Activated T-helper 2 cell treated with anti-CD3 and anti-CD28 coated beads, Interferon-gamma antibody, Interleukin-2, Interleukin-4, amounts not matched to agents 10 μg/mL and 5 μg/mL and 100 μg/mL, durations not matched to agents 14 hours and 24 hours and 36 hours (primary cell): ENCODE measurements at places on chromosomes 11 and 22. TPM values are rescaled to one million over a fixed set of nuclear protein-coding genes. Genes with fewer than 3 reads are reported as not detected.

The DERL3 gene
- 10.3 TPM in 2 replicates for total RNA-seq

The KDM4D gene
- total RNA-seq, result 0.48 and 0.84 TPM in 2 replicates

The C22orf42 gene
- total RNA-seq, result not detected in 2 replicates

The APOL1 gene
- 28.5 and 31.5 TPM in 2 replicates for total RNA-seq

The SAA1 gene
- not detected in 2 replicates for total RNA-seq

The OR5J2 gene
- total RNA-seq, result not detected in 2 replicates

The ARHGAP32 gene
- total RNA-seq, result 4.6 and 6.1 TPM in 2 replicates

The CDCA5 gene
- 82.0 and 86.8 TPM in 2 replicates for total RNA-seq

The C22orf23 gene
- total RNA-seq, result not detected in 2 replicates

The PDE2A gene
- 0.44 and 0.62 TPM in 2 replicates for total RNA-seq

- DNase-seq, result no peak
Observed at GRCh38 chr11:115428306-115428705, 75.9 kb downstream of the CADM1 start.

DNA sequence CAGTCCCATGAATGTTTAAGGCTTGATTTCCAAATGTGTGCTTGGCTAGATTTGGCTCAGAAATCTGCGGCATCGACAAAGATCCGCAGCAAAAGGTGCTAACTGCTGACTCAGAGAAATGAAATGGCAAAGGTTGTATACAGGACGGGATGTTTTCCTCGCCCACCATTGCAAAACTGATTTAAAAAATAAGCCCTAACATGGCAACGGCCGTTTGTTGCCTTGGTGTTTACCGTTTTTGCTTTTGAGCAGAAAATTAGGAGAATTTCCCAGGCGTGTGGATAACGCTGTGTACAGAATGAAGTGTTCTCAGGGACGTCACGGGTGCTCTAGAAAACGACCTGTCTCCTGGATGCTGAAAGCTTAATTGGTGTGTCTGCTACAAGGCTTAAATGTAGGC is 70.2 kb downstream of the ARHGAP8 start:
- no peak for DNase-seq

- no peak for DNase-seq
Observed at GRCh38 chr22:35099883-35100282, 33.9 kb downstream of the ISX start.

DNA sequence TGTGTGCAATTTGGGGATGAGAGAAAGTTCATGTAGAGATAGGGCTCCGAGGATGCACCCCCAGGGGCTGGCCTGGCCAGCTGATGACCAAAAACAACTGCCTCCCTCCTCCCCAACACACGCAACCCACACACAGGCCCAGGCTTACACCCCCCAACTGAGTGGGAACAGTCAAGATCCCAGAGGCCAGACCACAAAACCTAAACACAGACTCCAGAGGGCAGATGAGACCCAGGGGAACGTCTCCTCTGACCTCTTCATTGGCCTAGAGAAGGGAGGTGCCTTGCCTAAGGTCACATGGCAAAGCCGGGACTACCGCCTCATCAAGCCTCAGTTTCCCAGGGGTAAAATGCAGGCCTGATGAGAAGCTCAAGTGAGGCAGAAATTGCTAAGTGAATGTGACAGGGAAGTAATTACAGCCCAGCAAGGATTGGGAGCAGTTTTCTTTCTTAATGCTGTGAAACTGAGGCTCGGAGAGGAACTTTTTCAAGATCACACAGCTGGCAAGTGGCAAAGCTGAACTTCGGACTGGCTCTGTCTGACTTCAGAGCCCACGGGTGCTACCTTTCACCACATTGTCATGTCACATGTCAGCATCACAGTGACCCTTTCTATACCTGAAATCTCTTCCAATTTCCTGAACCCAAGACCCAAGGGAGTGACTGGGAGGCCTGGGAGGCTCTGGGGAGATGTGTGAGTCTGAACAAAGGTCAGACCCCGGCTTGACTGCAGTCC is 69.9 kb upstream of the WNT11 start:
- no peak for DNase-seq

- DNase-seq, result no peak
Observed at GRCh38 chr11:59842316-59842715, 3.0 kb downstream of the CBLIF start.

- DNase-seq, result no peak
Observed at GRCh38 chr22:21103633-21104032, 57.9 kb downstream of the LRRC74B start.

- no peak for DNase-seq
Observed at GRCh38 chr11:12218909-12219308, 108.5 kb downstream of the MICAL2 start.

- DNase-seq, result no peak
Observed at GRCh38 chr11:75896843-75897419, 81.9 kb downstream of the UVRAG start.

DNA sequence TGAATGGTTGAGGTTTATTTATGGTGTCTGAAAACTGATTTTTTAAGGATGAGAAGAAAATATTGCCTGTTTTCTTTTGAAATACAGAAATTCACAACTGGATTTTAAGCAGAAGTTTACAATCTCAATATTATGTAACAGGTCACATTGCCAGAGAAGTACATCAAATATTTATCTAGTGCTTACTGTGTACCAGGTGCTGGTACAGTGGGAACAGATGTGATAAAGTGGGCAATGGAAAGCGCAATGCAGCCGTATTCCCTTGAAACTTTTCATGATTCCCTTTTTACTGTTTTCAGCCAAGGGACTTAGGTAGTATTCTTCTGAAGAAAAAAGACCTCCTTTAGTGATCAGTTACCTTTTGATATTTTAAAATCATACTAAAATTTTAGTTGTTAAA is 49.6 kb downstream of the TTC17 start:
- no peak for DNase-seq

GRCh38 chr22:43996170-43996980 is 27.7 kb upstream of the PARVB start:
- DNase-seq, result peak; percentile 60

DNA sequence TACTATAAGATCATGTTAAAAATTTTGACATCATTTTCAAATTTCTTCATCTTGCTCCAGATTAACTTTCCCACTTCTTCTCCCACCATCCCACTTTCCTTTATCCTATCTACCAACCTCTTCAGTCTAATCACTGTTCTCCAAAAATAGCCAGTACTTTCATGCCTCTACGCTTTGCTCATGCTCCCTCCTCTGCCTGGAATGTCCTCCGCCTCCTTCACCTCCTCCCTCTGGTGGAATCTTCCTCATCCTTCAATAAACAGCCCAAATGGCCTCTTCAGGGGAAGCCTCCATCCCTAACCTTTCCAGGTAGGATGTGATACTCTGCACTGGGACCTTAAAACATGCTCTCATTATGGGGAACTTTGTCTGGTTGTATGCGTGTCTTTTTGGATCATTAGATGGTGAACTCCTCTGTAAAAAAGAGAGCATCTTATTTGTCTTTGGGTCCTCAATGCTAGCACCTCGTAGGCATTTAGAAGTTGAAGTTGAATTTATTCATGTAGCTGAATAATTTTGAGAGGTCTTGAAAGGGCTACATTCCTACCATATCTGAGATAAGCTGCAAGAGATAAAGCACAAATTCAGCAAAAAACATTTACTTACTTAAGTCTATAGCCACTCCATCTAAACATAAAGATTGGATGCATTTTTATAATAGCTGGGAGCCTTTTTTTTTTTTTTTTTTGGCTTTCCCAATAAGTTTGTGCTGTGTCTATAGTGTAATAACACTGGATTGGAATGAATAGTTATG is 8.0 kb upstream of the CSRP3 start:
- no peak for DNase-seq

- no peak for DNase-seq
Observed at GRCh38 chr11:117022526-117022925, 75.7 kb downstream of the SIK3 start.

DNA sequence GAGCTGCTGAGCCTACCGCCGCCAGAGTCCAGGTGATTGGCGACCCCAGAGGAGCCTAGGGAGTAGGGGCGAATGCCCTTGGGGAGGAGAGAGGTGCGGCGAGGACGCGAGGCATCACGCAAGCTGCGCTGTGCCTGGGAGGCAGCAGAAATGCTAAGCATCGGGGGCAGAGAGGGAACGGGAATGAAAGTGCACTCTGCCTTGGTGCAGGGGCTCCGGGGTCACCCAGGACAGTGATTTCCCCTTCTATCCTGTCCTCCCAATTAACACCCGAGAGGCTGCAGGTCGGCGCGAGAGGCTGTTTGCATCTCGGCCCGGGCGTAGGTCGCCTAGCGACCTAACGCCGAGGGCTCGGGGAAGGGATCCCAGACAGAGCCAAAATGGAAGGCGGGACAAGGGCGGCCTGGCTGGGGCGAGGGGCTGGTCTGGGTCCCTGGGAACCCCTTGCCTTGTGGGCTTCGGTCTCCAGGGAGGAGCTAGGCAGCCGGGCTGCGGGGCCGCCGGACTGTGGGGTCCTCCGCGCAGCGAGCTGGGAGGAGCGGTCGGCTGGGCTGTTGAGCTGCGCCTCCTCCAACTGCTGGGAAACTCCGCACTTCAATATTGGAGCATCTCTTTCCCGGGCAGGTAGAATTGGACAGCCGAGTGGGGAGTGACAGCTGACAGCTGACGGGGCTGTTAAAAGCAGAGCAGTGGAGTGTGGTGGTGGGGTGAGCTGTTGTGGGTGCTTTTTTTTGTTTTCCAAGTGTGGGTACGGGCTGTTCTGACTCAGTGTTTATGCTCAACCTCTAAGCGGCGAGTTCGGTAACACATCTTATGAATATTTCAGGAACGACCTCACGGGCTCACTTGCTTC is 657 bp downstream of the ELMOD1 start:
- DNase-seq, result peak; percentile 12

DNA sequence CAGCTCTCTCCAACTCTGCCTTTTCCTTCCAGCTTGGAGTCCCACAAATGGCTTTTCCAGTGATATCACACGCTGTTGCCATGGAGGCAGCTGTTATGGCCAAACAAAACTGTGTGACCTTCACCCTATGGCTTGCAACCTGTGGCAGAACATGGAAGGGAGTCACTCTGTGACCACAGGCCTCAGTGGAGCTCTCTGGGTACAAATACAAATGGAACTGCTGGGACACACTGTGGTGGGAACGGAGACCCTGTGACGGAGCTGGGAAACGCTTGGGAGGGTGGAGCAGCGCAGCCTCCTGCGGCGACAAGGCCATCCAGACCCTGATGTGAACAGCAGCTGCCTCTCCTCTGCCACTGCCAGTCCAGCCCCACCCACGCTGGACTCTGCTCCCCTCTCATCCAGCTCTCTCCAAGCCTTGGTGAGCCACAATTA is 162.5 kb downstream of the ETS1 start:
- DNase-seq, result no peak

GRCh38 chr11:123742031-123742723 is 717 bp upstream of the ZNF202 start:
- DNase-seq, result no peak

DNA sequence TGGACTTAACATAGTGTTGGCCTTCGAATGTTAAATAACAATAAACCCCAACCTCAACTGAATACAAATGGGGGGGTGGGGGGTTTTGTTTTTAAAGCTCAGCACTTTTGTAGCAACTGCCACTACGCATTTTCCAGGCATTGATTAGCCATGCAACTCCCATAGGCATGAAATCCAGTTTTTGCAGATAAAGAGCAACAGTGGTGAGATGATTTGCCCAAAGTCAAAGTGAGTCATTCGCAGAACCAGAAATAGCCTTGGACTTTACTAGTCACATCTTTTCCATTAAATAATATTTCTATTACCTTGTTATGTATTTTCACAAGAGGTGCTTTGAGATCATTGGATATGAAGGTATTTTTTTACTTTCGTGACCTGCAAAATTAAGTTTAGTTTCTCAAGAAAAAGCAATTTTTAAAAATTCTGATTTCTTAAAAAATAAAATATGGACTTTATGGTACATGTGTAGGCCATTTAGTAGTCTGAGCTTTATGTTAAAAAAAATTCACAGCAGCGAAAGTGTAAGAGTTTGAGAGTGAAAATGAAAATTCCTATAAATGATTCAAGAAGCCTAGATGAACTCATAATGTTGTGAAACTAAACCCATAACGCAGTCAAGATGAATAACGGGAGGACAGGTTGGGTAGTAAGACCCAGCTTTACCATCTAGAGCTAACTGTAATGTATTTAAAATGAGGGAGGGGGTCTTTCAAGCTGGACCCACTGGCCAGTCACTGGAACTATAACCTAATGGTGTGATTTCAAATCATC is 1.9 kb upstream of the PHF21A start:
- DNase-seq, result no peak

DNA sequence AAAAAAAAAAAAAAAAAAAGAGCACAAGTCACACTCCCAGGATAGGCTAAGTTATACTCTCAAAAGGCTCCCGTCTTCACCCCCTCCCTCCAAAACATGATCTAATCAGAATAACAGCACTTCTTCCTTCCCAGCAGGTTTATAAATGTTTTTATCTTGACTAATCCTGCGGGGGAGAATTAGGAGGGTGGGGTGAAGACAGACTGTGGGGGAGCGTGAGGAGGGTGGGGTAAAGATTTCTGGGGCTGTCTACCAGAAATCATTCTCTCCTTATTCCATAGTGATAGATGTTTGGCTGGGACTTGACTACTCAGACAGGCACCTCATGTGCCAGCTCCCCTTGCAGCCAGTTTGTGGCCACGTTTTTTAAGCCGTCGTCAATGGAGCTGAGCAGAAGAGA is 17.0 kb downstream of the KCNE3 start:
- no peak for DNase-seq

GRCh38 chr11:77710358-77710757 is 72.8 kb upstream of the CLNS1A start:
- DNase-seq, result no peak

GRCh38 chr11:107689317-107690202 is 22.3 kb downstream of the SLN start:
- peak; percentile 17 for DNase-seq

DNA sequence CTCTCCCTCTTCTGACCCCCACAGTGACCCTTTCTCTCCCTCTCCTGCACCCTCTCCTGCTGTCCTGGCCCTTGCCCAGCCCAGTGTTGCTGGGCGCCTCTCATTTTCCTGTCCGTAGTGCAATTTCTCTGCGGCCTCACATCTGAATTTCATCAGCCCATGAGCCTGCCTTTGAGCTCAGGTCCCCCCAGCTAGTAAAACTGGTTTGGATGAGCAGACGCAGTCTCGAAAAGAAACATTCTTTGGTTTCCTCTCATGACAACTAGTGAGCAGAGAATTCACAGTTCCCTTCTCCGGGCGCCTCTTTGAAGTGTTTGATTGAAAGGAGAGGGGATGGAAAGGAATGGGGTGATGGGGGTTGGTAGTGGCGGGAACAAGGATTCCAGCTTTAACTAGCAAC is 126.0 kb upstream of the CADM1 start:
- DNase-seq, result no peak

- no peak for DNase-seq
Observed at GRCh38 chr11:84829162-84829561, 798.0 kb downstream of the DLG2 start.

GRCh38 chr11:27395556-27396258 is 32.7 kb upstream of the CCDC34 start:
- no peak for DNase-seq

GRCh38 chr11:106077609-106078455 is at the start of gene AASDHPPT:
AASDHPPT (plus strand) TSS chr11:106077662; CDS start chr11:106077711, 49 bp downstream.
- no peak for DNase-seq
